Stimulated activated memory B cell treated with anti-CD40 and anti-IgM and Interleukin-4, amounts not matched to agents 10 μg/mL and 1 μg/mL and 100 μg/mL, for 72 hours (primary cell): ENCODE measurements at places on chromosomes 2 and 18.

DNA sequence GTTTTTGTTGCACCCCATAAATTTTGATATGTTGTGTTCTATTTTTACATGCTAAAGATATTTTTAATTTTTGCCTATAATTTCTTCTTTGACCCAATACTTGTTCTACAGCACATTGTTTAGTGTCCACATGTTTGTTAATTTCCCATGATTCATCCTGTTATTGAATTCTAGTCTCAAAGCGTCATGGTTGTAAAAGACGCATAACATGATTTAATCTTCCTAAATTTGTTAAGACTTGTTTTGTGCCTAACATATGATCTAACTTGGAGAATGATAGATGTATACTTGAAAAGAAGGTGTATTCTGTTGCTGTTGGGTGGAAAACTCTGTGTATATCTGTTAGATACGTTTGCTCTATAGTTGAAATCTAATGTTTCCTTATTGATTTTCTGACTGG, 27.1 kb upstream of the SULT1C3 start:
- no peak for ATAC-seq

DNA sequence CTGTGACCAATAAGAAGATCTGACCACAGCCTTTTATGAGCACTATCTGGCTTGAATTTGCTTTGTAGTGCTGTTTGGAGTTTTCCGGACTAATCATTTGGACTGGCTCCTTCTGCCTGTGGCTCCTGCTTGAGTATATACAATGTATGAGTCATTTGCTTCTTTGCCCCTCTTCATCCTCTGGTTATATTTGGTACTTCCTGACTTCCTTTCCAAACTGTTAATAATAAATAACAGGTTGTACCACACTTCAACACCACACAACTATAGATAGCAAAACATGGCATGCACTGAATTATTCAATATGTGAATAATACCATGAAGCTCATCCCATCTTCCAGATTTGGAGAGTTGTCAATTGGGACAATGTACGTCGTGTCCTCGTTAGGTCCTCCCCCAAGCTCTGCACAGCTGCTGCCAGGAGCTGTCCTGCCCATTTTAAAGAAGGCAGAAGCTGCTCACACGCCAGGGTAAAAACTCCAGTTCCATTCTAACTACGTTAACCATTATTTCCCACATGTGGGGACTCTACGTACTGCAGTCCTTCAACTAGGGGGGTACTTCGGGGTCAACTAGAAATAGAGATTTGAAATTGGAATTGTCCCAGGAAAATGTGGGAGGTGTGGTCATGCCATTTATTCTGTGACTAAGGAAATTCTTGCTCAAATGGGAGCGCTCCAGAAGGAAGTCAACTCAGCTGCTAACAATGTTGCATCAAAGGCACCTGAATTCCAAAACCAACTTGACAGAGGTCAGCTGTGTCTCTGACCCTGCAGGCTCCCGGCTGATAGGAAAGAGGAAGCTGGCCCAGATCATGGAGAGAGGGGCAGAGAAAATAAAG, 38.1 kb downstream of the ST8SIA5 start:
- ATAC-seq = no peak

DNA sequence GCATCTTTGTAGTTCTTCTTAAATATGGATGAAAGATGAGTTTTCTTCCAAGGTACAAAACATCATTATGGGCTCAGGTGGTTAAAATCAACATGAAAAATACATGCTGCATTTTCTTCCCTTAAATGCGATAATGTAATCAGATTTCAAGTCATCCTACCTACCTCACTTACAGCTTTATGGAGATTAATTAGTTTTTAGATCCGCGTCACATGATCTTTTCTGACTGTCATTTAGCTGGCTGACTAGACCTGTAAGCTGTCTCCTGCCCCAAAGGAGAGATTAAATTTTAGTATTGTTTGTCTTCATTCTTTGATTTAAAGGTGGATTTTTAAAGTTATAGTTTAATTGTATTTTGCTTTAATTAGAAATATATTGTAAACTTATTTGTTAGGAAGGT, 678.0 kb upstream of the ZEB2 start:
- ATAC-seq = no peak

DNA sequence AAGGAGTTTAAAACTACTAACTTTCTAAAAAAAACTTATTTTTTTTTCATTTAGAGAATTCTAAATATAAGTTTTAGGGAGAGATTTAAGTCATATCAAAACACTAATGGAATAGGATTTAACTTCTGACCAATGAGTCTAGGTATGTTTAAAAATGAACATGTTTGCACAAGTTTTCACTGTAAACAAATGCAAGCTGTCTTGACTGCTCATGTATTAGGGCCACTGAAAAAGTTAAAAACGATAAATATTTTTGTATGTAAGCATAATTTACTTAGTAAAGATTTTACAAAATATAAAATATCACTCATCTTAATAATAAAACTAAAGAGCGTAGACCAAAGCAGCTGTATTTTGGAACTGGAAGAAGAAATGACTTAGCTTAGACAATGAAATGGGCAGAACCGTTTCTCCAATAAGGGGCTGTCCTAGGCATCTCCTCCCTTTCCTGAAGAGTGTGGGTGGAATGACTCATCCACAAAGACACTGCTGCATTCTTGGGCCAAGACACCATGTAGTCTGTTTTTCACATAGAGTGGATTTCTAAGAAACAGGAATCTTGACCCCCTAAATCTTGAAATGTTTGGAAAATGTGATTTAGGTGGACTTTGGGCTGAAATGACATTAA, 118.8 kb downstream of the MEP1B start:
- no peak for ATAC-seq

GRCh38 chr2:119939915-119940314, 73.0 kb upstream of the EPB41L5 start:
- no peak for ATAC-seq

- no peak for ATAC-seq
Observed at GRCh38 chr2:136863468-136863867, 98.1 kb downstream of the THSD7B start.

- no peak for ATAC-seq
Observed at GRCh38 chr2:39685126-39685525, 19.4 kb downstream of the TMEM178A start.

DNA sequence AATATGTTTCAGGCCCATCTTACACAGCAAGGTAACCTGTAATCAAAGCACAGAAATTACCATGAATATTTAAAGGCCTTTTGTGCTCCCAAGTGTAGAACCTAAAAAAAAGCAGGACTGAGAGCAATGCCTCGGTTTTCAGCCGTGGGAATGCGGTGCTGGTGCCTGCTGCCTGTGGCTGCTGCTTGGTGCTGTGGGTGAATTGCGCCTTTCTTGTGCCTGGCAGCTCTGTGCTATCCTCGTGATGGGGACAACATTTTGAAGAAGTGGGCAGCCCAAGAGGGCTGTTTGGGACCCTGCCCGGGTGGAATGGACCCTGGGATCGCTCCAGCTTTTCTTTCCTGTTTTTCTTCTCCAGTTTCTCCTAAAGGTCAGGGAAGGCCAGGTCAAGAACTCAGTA, 91.2 kb downstream of the ASAP2 start:
- no peak for ATAC-seq

- ATAC-seq = no peak
Observed at GRCh38 chr2:147600646-147601045, 244.2 kb upstream of the ACVR2A start.

DNA sequence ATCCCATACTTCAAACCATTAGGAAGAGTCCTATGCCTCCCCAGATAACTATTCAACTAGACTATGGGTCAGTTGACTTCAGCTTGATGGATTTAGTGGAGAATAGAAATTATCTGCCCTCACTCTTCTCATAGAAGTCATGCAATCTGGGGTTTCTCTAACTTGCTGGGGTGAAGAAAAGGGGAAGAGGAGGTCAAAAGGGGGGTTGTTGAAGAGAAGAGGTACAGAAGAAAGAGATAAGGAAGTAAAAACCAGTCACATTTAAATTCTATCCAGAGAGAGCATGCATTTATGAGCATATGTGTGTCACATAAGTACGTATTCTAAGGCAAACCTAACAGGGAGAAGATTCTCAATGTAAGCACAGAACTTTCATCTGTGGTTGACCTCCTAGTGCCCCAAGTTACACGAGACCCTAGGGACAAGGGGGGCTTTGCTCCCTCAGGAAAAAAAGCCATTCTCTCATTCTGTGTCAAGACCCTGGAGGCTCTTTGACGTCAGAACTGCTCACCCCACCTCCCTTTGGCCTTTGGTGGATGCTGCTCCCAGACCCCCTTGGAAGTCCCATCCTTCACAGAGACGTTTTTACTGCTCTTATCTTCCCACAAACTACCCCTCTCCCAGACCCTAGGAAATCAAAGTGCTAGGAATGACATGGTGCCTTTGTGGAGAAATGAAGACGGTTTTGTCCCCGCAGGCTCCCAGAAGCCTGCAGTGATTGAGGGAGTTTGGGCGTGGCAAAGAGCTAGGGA, 236.8 kb upstream of the TNP1 start:
- ATAC-seq = no peak

DNA sequence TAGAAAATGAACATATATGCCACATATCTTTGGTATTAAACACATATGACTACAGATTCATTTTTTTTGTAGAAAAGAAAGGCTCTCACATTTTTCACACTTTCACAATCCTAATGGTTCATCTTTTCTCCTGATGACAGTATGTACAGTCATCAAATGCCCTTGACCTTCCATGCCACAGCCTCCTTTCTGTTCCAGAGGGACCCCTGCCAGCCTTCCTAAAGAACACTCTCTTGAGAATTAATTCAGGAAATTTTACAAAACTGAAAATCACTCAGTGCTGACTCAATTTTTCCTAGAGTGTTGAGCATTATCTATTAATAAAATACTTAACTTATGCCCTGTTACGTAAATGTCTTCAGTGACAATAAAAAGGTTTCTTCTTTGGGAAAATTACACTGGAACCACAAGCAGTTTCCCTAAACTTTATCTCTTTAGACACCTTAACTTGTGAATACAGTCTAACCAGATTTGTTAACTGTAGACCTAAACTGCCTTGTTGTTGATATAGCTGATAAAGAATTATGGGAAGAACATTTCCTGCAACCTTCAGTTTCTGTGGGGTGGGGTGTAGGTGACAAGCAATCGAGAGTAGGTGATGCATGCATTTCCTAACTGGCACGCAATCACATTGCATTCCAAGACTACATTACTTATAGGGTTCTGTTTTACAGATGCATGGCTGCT, 15.3 kb upstream of the ACOXL start:
- ATAC-seq = no peak
